ENCODE measurements at places on chromosomes 3 and 15. TPM values are rescaled to one million over a fixed set of nuclear protein-coding genes. Genes with fewer than 3 reads are reported as not detected.

HLTF gene
- polyA plus RNA-seq, result 4.7 TPM

CLEC3B gene
- polyA plus RNA-seq, result 1.8 TPM

CSTA gene
- not detected for polyA plus RNA-seq

TMEM87A gene
- 22.3 TPM for polyA plus RNA-seq

CASR gene
- not detected for polyA plus RNA-seq

ROPN1 gene
- polyA plus RNA-seq, result not detected

DNAH12 gene
- polyA plus RNA-seq, result 0.10 TPM

ECE2 gene
- not detected for polyA plus RNA-seq

MINAR1 gene
- 0.33 TPM for polyA plus RNA-seq

CLRN1 gene
- not detected for polyA plus RNA-seq

FAM81A gene
- 0.28 TPM for polyA plus RNA-seq

TM6SF1 gene
- polyA plus RNA-seq, result 33.0 TPM

SLCO3A1 gene
- 1.2 TPM for polyA plus RNA-seq

ZBBX gene
- not detected for polyA plus RNA-seq

KPNA4 gene
- polyA plus RNA-seq, result 12.2 TPM

CCDC39 gene
- not detected for polyA plus RNA-seq

LINGO1 gene
- polyA plus RNA-seq, result 0.30 TPM

CDCP1 gene
- polyA plus RNA-seq, result not detected

DPH3 gene
- 6.9 TPM for polyA plus RNA-seq

TAGLN3 gene
- polyA plus RNA-seq, result not detected

MGA gene
- 4.1 TPM for polyA plus RNA-seq

GABRA5 gene
- polyA plus RNA-seq, result not detected

CHDH gene
- polyA plus RNA-seq, result 0.02 TPM

BFSP2 gene
- not detected for polyA plus RNA-seq

NCKIPSD gene
- 26.2 TPM for polyA plus RNA-seq

PSMD2 gene
- 358 TPM for polyA plus RNA-seq

CCDC54 gene
- not detected for polyA plus RNA-seq

CA12 gene
- polyA plus RNA-seq, result 1.1 TPM

MYO1E gene
- polyA plus RNA-seq, result 33.4 TPM

ARL14 gene
- not detected for polyA plus RNA-seq

UBA7 gene
- 80.7 TPM for polyA plus RNA-seq

GOLGA6L22 gene
- polyA plus RNA-seq, result not detected

TMCO5A gene
- polyA plus RNA-seq, result not detected

TPRA1 gene
- polyA plus RNA-seq, result 58.0 TPM

LHFPL4 gene
- not detected for polyA plus RNA-seq

Data from endothelial cell of umbilical vein (primary cell).